M059J (cell line): ENCODE measurements at places on chromosomes 2 and 18.
A peak's percentile ranks its signal among the peaks of the same experiment; 100 is the strongest.

DNA sequence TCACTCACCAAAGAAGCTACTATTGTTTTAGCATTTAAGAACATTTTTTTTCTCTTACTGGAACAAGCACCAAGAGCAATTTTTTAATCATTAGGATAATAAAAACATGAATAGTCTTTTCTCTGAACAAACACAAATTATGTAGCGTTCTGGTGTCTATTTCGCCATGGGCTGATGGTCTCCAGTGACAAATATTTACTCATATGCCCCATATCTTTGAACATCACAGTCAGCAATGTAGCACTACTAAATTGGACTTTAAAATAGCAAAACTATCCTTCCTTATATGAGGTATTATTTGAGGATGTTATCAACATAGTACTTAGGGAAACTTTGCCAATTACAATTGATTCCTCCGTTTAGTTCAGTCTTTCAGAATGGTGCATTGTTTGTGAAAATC lies 1326.0 kb upstream of the ZEB2 start:
- no peak for DNase-seq

DNA sequence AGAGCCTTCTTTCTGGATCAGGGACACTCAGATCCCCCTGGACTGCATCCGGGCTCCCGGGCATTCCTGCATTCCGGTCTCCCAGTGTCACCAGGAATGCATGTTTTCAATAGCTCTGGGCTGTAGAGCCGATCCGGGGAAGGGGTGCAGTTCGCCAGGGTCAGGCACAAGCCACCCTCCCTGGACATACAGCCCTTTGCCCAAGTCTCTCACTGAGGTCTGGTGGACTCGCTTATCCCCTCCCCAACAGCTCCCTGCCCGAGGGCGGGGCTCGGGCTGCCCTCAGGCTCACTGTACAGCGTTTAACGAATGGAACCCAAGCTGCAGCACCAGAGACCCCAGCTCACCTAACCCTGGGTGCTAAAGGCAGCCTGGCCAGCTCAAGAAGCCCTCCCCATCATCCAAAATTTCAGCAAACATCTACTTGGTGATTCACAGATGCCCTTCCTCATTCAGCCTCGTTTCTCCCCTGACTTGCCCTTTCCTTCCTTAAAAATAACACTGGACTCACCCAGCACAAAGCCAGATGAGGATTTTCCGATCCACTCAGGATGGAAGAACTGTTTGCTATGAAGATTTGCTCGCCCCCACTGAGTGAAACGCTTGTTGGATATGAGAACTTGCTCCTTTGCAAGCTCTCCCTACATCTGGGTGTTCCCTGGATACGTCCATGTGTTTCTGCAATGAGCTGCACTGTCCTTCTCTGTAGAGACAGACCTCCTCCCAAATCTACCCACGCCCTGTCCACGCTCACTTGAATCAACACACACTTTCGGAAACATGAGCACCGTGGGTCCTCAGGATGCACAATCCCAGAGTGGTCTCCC lies 58.1 kb downstream of the PXDN start:
- peak; percentile 83 for DNase-seq

DNA sequence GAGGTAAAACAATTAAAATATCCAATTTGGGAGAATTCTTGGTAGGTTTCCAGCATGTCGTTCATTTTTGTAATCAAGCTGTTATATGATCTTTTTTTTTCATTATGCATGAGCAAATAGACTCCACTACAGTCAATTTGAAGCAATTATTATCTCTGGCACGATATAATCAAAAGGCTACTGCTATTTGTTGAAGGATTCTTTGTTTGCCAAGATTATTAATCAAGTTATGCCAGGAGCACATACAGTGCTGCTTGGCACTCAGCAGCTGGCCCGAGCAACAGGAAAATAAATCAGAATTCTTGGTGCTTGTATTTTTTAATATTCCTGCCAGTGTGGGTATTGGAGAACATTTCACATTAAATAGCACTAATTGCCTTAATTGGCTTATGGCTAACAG lies 279.5 kb downstream of the RND3 start:
- no peak for DNase-seq

GRCh38 chr2:218035463-218036100 lies 32.8 kb upstream of the TNS1 start:
- DNase-seq = no peak

GRCh38 chr2:88212251-88212790 lies 42.2 kb downstream of the THNSL2 start:
- no peak for DNase-seq

GRCh38 chr2:203898657-203899056 lies 31.1 kb downstream of the CTLA4 start:
- no peak for DNase-seq

GRCh38 chr2:106257135-106257534 lies 63.0 kb upstream of the UXS1 start:
- no peak for DNase-seq

- peak; percentile 59 for DNase-seq
These were observed at the start of gene LRATD1 for GRCh38 chr2:14632133-14632936. Gene LRATD1, plus strand, starts transcription at chr2:14632717. Its CDS starts 1,263 bp downstream, at chr2:14633980.

GRCh38 chr18:46431522-46432171 lies 225.4 kb downstream of the LOXHD1 start:
- no peak for DNase-seq

DNA sequence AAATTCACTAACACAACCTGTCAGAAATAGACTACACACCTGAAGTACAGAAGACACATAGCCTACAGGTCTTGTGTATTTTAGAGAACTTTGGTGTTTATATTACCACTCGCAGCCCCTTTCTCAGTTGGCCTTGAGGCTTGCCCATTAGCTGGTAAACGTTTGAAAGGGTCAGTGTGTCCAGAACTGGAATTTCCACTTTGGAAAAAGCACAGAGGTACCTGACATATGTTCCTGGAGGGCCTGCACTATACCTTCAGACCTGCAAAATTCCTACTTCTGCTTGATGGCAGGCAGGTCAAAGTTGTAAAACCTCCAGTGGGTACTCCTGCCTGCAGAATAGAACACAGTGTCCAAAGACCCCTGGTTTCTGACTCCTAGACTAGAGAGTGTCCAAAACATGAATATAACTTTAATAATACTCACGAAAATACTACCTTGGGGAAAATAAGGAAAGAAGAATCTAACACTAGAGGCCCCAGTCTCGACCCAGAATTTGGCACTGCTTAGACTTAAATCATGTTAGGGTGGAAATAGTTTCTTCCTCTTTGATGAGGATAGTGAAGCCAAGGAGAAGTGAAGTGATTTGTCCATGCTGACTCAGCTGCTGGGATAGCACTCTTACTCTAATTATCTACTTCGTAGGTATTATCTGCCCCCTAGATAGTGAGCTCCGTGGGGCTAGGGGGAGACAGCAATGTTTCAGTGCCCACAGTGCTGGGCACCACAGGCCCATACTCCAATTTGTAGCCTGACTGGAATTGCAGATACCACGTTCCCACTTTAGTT lies 2.8 kb downstream of the KCTD1 start:
- peak; percentile 18 for DNase-seq

DNA sequence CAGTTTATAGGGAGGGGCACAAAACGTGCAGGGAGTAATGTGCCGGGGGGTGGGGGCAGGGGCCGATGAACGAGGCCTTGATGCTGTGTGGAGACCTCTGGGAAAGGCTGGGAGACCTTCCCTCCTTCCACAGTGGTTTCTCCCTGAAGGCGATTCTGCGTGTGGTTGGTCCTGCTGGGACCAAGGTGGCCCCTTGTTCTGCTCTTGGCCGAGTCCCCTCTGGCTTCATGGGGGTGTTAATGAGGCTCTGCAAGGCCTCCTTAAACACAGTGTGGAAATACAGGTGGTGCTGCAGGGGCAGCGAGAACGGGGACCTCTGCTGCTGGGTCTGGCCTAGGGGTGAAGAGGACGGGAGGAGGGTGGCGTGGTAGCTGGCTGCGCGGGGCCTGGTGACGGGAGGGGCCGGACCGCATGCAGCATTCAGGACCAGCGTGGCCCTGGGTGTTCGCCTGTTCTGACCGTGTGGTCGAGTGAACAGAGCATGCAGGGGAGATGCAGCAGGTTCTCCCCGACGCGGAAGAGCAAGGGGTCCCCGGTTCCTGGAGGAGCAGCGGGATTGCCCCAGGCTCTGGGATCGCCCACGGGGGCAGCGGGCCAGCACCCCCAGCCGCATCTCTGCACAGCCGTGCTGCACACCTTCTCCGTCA lies 42.1 kb upstream of the KCNG2 start:
- no peak for DNase-seq

DNA sequence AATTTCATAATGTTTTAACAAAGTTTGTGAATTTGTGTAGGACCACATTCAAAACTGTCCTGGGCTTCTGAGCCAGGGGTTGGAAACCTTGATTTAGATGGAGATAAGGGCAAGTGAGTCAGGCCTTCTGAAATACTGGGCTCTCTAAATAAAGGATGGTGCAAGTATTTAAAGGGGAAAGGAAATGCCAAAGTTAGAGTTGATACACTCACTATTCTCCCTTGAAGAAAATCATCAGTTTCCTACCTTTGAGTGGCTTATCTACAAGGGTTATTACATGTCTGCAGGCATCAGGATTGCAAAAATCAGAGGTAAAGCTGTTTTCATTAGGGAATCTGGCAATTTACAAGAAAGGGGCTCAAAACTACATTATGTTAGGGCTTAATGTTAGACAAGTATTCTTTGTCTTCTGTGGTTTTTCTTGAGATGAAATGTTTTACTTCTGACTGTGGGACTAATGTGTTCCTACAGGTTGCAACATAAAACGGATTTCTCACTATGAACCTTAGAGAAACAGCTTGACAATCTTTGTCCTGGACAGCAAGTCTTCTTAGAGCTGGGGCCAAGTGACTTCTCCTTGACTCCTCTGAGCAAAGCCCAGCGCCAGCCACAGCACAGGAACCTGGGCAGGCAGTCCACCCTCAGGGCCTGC lies 31.1 kb downstream of the RNU4ATAC start:
- peak; percentile 77 for DNase-seq

- DNase-seq = peak; percentile 86
These were observed 1.1 kb downstream of the GLI2 start for GRCh38 chr2:120736624-120737339.

DNA sequence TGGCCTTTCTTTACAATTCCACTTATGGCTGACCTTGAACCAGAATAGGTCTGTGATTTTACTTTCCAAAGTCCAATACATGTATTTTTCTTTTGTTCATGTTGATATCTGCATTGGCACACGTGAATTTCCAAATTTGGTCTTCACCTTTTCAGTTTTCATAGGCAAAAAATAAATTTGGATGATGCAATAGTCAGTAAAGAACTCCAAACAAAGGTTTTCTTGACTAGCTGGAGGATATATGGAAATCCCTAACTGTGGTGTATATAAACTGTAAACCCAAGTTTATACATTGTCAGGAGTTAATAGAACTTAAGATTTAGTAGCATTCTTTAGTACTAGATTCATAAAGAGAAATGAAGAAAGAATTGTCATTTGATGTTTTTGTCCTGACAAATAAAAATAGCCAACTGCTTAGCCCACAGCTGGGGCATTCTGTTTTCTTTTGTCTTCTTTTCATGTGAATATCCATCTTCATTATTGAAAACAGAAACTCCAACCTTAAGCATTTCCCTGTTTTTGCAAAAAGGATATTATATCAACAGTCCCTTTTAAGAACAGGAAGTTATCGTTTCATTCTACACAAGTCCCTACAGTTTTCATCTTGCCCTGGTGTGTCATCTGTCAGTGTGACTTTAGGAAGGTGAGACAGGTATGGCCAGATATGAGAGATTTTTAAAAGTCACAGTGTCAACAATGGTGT lies 132.9 kb downstream of the BCL2 start:
- DNase-seq = no peak

GRCh38 chr2:171330155-171330956 lies 103.4 kb downstream of the METTL8 start:
- DNase-seq = no peak

- no peak for DNase-seq
These were observed 11.2 kb downstream of the SLC66A2 start for GRCh38 chr18:79940126-79940813.

- DNase-seq = no peak
These were observed 181.3 kb upstream of the UBE2E3 start for GRCh38 chr2:180799141-180799540.
